ENCODE measurements at places on chromosomes 6 and 20. TPM values are rescaled to one million over a fixed set of nuclear protein-coding genes. Genes with fewer than 3 reads are reported as not detected.

- DNase-seq: no peak
These were observed 28.1 kb downstream of the HM13 start for GRCh38 chr20:31542201-31542842.

GRCh38 chr20:54385746-54386145 lies 89.6 kb upstream of the DOK5 start:
- DNase-seq: no peak

GRCh38 chr6:41940759-41941279 lies 789 bp downstream of the CCND3 start:
- peak; percentile 80 for DNase-seq

DNA sequence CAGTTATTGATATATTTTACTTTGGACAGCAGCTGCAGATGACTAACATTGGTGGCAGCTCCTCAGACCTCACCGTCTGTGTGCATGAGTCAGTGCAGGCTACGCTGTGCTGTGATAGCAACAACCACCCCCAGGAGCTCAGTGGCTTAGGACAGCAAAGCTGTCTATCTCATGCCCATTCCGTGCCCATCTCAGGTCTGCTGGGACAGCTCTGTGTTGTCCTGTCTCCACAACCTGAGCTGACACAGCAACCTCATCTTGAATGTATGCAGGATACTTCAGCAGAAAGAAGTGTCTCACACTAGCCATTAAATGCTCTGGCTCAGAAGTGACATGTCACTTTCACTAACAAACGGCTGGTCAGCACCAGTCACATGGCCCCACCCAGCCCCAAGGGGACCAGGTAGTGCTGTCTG lies 47.7 kb downstream of the BANF2 start:
- DNase-seq: no peak

Gene ANGPT4
- total RNA-seq: not detected

Gene HLA-DRA
- 82.4 TPM for total RNA-seq

Data from Right ventricle myocardium superior (tissue), 1 donor.